Activated naive CD4-positive, alpha-beta T cell treated with anti-CD3 and anti-CD28 coated beads, Interleukin-2, amount 10 ng/mL, durations not matched to agents 7 days and 5 days (primary cell): ENCODE measurements at places on chromosomes 11 and 22.

- DNase-seq = peak; percentile 79
These were observed 3.9 kb downstream of the RHOG start for GRCh38 chr11:3836903-3837302.

GRCh38 chr11:11533751-11534150, 88.1 kb downstream of the GALNT18 start:
- DNase-seq = no peak

DNA sequence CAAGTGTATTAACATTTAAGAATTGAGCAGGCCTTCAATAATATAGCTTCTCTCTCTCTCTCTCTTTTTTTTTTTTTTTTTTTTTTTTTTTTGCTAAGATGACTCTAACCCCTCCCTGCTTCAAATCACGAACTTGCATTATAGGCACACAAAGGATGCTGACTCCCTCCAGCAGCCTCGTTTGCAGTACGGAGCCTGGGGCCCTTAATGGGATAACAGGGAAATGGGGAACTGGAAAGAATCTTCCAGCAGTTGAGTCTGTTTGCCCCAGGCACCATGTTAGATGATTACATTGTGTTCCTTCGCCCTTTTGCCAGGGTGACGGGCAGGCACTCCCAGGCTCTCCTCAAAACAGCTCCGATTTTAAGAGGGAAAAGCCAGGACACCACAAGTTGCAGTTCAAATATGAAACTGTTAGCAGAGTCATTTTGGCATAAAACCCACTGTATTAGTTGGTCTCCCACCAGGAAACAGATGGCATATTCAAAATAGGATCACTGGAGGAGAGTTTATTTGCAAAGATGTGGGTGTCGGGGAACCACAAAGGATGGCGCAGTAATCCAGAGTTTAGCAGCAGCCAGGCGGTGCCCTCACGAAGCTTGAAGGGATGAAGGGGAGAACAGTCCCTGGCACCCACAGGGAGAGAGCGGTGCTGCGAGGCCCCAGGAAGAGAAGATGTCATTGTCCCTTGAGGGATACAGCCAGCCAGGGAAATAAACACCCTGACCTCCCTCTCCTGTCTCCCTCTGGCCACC, 26.5 kb upstream of the TREH start:
- DNase-seq = no peak

GRCh38 chr11:10095412-10096208, 198.4 kb downstream of the SBF2 start:
- DNase-seq = no peak

DNA sequence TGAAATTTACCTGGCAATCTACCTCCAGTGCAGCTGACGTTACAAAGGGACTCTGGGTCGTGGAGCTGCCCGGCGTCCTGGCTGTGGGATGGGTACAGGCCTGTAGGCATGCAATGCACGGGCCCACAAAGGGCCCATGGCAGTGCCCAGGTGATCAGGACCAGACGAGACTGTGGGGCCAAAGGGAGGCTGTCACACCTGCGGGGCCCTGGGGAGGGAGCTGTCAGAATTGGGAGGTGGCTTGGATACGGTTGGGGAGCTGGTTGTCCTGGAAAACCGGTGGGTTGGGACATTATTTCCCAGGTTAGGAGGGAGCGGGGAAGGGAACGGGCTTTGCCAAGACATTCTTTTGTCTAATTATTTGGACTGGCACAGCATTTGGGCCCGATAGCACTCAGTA, 958.5 kb downstream of the BRD1 start:
- no peak for DNase-seq

DNA sequence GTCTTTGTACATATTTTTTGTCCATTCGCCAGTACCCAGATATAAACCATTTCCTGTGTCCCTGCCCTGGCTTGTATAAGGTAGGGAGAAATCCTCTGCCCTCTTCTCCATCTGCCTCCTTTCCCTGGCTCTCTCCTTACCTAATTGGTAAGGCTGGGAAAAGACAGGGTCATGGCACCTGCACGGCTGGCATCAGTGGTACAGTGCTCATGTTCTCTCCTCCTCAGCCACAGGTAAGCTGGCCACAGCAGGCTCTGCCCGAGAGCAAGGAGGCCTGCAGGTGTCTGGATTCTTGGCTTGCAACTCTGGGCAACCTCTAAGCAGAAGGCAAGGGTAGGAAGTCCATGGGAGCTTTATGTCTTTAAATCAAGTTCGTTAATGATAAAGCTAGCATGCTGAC, 419.9 kb downstream of the BUD13 start:
- DNase-seq = no peak

DNA sequence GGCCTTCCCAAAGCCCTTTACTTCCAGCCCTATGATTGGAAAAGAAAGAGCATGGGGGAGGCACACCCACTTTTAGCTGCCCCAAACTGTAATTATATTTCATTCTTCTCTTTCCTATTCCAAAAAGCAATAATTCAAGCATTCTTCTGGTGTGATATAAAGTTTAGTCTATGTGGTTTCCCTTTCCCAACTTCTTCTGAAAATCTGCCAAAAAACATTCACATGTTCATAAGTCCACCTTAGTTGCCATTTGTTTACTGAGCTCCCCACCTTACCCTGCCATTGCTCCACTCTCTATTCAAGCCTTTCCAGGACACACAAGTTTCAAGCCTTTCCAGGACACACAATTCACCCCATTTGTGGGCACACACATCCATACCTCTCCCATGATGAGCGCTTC, 111.6 kb upstream of the BMAL1 start:
- DNase-seq = no peak

GRCh38 chr11:112558691-112559090, 298.0 kb upstream of the PLET1 start:
- no peak for DNase-seq

- DNase-seq = no peak
These were observed 2.3 kb upstream of the SLC25A1 start for GRCh38 chr22:19180740-19181410.

DNA sequence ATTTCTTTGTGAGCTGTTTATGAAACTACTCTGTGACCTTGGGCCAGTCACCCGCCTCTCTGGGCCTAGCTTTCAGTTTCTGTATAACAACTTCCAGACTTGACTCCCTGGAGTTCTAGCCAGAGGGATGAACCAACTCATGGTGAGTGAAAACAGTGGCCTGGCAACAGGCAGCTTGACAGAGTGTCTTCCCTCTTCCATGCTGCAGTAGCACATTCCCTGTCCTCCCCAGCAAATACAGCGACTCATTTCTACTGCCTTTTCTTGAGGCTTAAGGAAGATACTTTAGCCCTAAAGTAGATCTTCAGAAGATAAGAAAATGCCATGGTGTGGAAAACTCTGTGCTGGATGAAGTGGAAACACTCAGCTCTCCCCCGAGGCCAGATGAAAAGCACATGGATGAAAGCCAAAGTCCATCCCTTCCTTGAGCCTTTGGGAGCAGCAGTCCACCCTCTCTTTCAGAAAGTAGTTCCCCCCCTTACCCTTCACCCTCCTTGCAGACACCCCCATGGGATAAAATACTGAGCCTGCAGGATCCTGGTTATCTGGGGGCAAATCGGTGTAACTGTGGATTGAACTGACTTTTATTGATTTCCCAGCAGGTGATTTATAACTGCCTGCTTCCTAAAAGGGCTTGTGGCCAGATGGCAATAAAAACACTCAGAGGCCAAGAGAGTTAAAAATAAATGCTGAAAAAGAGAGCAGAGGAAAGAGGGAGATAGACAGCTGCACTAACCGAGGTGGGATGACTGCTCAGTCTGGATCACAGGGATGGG, 24.1 kb downstream of the IRAG1 start:
- DNase-seq = no peak

GRCh38 chr11:133930767-133931448, 25.9 kb downstream of the IGSF9B start:
- no peak for DNase-seq

DNA sequence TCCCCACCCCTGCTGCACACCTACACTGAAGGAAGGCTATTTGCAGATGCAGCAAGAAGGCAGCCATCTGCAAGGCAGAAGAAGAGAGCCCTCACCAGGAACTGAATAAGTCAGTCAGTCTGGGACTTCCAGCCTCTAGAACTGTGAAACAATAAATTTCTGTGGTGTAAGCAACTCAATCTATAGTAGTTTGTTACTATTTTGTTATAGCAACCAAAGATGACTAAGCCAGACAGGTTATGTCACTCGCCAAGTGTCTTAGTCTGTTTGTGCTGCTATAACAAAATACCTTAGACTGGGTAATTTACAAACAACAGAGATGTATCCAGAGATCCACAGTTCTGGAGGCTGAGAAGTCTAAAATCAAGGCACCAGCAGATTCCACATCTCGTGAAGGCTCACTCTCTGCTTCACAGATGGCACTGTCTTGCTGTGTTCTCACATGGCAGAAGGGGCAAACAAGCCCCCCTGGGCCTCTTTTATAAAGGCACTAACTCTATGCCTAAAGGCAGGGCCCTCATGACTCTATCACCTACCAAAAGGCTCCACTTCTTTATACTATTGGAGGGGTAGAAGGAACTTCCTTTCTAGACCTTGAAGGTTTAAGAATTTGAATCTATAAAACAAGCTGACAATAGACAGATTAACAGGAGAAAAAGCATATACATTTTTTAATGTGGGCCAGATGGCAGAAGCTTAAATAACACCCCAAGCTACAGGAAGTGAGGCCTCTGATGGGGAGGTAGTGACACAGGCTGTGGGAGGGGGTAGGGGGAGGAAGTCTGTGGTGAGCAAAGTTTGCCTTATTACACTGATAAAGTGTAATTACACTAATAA, 12.3 kb downstream of the APOL6 start:
- DNase-seq = peak; percentile 68

- no peak for DNase-seq
These were observed 8.0 kb upstream of the TPCN2 start for GRCh38 chr11:69040581-69041260.

- DNase-seq = no peak
These were observed 12.5 kb downstream of the DESI1 start for GRCh38 chr22:41608386-41608785.

- DNase-seq = no peak
These were observed 727.4 kb downstream of the ETS1 start for GRCh38 chr11:127859941-127860354.

DNA sequence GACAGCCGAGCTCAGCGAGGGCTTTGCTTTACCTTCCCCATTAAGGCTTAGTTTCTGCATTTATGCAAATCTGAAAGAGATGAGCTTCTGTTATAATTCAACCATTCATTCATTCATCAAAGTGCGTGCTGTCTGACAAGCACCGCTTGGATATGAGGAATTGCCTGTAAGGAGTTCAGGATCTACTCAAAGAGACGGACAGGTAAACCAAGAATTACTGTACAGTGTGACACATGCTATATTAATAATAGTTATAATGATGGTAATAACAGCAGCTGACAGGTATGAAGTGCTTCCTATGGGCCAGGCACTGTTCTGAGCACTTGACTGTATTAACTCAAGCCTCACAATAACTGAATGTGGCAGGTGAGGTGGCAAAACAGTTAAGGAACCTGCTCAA, 109.9 kb upstream of the TBCEL start:
- no peak for DNase-seq

GRCh38 chr11:18927550-18928322, 11.5 kb downstream of the MRGPRX1 start:
- DNase-seq = no peak
